ENCODE measurements at places on chromosomes 1 and 21.

- no peak for DNase-seq
These were observed 60.0 kb downstream of the FAM163A start for GRCh38 chr1:179803104-179803503.

DNA sequence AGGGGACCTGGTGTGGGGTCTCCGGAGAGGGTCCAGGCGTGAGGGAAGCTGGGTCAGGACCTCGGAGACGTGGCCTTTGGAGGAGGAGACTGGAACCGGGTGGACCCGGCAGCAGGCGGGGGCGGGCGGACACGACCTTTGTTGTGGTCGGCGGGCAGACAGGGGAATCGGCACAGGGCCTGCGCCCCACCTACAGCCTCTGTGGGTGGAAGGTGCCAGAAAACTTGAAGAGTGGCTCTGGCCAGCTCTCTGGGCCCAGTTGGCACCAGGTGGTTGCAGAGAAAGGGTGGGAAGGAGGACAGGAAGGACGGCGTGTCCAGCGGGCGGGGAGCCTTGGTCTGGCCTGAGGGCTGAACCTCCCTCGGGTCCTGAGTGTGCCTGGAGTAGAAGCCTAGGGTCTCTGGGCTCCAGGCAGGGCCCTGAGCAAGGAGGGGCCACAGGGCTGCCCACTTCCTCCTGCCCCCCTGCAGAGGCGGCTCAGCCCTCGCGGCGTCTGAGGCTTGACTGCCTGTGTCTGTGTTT, 7.7 kb upstream of the TTLL10 start:
- no peak for DNase-seq

GRCh38 chr1:230047114-230047865, 19.7 kb upstream of the GALNT2 start:
- no peak for DNase-seq

DNA sequence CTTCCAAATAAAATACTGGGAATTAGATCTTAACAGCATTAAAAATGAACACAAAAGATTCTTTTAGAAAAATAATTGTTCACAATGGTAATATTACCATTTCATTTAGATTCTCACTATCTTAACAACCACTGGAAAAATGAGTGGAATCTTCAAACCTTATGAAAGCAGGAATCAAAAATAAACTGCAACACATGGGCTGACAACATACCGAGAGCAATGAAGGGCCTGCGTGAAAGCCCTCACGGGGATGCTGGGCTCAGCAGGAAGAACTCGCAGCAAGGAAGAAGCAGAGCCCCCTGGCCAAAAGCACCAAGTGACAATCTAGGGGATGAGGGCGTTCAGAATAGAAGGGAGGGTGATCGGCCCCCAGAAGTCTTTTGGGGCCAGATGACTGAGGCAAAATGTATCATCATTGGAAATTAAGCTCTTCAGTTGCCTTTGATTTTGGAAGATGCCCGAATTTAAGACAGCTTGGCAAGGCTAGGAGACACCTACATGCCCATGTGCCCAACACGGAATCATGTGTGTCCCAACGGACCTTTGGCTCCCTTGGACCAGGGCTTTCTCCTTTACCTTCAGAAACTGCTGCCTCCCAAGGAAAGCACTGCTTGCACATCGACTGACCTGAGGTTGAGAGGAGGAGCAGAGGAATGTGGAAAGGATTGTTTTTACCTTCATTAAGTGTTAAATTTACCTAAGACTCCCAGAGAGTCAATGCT, 103.9 kb downstream of the TGFBR3 start:
- no peak for DNase-seq

DNA sequence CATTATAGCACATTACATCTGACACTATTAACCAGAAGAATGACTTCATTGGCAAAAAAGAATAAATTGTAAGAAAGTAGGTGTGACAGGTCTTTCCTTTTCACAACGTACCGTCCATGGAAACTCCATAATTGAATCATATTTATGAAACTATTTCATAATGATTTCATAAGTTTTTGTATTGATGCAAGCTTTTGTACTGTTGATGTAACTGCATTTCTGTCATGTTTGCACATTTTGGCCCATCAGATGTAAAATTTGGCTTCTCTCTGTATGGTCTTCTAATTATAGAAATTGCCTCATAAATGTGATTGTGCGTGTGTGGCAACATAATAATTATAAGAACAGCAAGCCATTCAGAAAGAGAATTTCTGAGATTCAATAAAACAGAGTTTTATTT, 180.7 kb upstream of the ZNHIT6 start:
- DNase-seq, result no peak

DNA sequence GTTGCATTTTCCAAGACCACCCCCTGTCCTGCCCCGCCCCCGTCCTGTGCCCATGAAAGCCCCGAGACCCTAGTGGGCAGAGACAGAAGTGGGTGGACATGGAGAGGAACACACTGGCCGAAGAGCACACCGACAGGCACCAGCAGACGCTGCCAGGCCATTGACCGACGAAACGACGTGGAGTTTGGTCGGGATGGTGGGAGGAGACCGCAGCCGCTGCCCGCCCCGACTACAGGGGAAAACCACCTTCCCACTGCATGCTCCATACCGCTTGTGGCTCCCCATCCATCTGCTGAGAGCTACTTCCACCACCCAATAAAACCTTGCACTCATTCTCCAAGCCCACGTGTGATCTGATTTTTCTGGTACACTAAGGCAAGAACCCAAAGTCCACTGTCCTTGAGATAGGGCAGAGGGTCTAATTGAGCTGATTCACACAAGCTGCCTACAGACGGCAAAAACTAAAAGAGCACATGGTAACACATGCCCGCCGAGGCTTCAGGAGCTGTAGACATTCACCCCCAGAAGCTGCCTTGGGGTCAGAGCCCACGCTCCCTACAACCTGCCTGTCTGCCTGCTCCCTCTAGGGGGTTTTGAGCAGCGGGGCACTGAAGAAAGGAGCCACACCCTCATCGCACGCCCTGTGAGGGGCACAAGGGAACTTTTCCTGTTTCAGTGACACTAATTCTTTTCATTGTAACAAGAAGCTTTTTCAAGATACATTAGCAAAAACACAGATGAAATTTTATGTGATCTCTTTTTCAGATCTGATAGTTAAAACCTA, 81.2 kb upstream of the RAB3GAP2 start:
- no peak for DNase-seq

DNA sequence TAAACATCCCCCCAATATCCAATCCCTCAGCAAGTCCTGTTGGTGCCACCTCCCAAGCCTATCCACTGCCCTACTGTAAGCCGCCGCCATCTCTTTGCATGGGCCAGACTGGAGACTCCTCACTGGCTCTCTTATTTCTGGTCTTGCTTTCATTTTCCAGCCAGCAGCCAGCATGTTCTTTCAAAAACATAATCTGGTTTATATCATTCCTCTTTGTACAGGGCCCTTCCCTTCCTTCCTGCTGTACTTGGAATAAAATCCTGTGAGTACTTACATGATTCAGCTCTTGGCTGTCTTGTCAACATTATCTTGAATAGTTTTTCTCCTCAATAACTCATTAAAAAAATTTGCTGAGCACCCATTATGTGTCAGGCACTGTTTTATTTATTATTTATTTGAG, 28.2 kb downstream of the TLR5 start:
- no peak for DNase-seq

DNA sequence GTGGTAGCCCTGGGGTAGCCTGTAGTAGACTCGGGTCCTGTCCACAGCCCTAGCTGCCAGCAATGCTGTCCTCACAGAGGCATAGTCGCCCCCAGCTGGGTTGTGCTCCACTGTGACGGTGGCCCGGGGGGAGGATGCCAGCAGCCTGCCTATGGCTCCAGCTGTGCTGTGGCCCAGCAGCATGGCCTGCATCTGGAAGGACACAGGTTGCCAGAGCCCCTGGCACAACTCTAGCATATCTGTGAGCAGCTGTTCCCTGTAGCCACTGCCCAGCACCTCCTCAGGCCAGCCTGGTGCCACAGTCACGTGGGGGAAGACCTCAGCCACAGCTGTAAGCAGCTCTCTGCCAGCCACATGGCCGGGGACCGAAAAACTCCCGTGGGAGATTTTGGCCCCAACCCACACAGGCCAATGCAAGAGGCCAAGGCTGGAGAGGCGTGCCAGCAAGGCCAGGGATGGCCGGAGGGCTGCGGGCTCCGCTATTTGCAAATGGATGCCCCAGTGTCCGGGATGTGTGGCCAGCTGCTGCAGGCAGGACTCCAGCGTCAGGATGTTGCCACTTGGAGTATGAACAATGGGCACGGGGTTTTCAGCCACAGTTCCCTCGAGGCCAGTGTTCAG, 13.9 kb downstream of the FAM151A start:
- DNase-seq, result no peak

DNA sequence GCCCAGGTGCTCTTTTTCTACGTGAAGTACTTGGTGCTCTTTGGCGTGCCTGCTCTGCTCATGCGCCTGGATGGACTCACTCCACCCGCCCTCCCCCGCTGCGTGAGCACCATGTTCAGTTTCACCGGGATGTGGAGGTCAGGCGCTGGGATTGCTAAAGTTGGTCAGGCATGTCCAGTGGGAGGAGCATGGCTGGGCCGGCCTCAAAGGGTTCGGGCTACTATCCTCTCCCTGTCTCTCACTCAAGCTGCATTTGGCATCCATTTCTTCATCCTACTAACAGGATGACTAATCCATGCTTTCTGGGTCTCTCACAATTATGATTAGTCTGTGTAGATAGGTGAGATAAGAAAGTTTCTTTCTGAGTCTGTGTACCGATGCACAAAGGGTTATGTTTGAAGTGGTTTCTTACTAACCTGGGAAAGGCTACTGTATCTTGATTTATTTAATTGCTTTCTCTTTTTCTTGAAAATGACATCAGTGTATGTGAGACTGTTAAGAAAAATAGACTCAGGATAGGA, 135.9 kb downstream of the HHAT start:
- no peak for DNase-seq

- DNase-seq, result no peak
These were observed 242.6 kb downstream of the PTPRU start for GRCh38 chr1:29478879-29479278.

DNA sequence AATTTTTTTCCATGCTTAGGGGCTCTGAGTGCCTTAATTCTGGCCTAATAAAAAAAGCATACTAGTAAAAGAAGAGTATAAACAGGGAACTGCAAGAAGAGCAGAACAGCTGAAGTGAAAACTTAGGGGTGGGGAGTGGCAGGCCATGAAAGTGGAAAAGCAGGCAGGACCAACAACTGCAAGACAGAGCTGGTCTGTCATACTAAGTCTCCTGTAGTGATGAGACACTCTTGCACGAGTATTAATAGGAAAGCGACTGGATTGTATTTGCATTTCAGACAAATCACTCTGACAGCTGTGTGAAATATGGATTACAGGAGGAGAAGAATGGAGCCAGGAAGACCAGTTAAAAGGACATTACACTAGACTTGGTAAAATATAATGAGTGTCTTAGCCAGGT, 449.9 kb downstream of the NUF2 start:
- DNase-seq, result no peak

GRCh38 chr21:45223236-45224185, 64.2 kb downstream of the POFUT2 start:
- no peak for DNase-seq

GRCh38 chr1:5465281-5465711, 526.9 kb downstream of the NPHP4 start:
- no peak for DNase-seq

DNA sequence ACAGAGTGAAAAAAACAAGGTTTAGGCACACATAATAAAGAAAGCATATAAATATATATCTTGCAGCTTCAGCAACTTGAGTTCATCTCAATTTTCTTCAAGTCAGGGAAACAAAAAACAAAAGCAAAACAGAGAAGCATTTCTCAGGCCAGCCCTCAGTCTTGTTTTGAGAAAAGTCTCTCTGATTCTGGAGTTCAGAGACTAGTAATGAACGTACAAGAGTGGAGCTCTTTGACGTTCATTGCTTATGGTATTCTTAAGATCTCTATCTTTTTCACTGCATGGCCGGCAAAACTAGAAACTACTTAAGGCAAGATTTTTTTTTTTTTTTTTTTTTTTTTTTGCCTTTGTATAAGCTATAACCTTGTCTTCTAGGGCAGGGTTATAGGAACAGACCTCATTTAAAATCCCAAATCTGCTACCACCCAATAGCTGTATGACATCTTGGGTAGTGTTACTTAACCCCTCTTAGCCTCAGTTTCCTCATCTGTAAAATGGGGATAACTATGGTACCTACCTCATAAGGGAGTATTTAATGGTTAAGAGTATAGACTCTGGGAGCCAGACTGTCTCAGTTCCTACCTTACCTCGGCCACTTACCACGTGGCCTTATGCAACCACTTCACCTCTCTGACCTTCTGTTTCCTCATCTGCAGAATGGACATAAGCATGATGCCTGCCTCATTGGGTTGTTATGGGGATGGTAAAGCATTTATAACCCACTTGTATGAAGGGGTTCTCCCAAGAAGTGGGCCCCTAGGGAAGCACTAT, 33.6 kb downstream of the LMO4 start:
- DNase-seq, result no peak

- DNase-seq, result no peak
These were observed 532 bp downstream of the RALGPS2 start for GRCh38 chr1:178725466-178726086.

GRCh38 chr1:155909894-155910293, 1.3 kb downstream of the RIT1 start:
- DNase-seq, result peak; percentile 44

DNA sequence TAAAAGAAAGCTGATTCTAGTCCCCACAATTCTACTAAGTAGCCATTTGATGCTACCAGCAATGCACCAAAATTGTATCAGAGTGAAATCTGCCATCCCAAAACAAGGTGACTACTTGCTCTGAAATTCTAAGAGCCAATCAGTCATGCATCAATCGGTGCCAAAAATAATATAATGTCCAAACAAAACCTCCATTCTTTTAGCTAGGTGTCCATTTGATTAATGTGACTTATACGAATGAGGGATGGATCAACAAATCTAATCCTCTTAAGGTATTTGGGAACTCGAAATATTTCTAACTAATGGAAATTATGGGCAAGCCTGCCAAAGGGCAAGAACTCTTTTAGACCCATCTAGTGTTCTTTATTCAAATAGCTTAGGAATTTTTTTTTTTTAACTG, 66.4 kb upstream of the NEK2 start:
- DNase-seq, result no peak

DNA sequence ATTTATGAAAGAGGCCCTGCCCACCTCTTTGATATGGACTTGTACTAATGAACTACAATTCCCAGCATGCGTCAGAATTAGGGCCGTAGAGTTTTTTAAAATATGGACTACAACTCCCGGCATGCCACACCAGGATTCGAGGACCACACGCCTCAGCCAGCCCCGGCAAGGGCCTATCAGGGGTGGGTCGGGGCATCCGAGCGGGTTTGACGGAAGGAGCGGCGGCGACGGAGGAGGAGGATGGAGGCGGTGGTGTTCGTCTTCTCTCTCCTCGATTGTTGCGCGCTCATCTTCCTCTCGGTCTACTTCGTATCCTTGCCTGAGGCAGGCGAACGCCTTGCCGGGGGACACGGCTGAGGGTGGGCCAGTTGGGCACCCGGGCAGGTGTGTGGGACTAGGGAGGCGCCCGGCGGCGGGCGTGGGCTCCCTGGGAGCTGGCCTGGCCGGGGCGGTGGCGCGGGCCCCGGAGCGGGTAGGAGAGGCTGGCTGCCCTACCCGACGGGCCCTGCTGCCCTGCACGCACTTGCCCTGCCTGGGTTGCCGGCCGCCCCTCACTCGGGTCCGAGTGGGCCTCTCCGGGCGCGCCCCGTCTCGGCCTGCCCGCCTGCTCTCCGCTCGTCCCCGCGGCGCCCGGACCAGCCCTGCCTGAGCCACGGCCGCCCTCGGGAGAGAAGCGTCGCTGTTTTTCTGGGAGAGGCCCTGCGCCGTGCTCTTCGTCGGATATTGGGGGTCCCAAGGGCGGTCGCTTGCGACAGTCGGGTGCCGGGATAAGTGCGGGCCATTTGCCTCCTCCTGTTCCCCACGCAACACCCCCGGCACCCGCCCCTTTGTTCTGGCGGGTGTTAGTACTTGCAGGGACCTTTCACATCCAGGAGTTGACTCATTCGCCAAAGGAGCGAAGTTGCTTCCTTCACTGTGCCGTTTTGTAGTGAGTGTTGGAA, at the start of gene CNIH4:
Gene CNIH4, plus strand, starts transcription at position 195 of the 941 bp plus-strand sequence. Its CDS starts 46 bp downstream, at position 241.
- peak; percentile 95 for DNase-seq

Measured in CD4-positive, alpha-beta T cell treated with Interleukin-2 at 100 ng/mL for 4 hours (primary cell).